ENCODE measurements at places on chromosomes 5 and 9.

GRCh38 chr9:100714372-100715099 is 136.7 kb downstream of the CAVIN4 start:
- peak; percentile 9 for DNase-seq

- DNase-seq: no peak
Measured at GRCh38 chr5:14347522-14347921, 204.4 kb downstream of the TRIO start.

- no peak for DNase-seq
Measured at GRCh38 chr5:9174446-9174845, 371.4 kb downstream of the SEMA5A start.

GRCh38 chr5:135439231-135440205 is 7.6 kb downstream of the DCANP1 start:
- no peak for DNase-seq

- no peak for DNase-seq
Measured at GRCh38 chr5:142358121-142358520, 33.3 kb upstream of the SPRY4 start.

- DNase-seq: no peak
Measured at GRCh38 chr5:173910215-173910614, 22.1 kb downstream of the CPEB4 start.

DNA sequence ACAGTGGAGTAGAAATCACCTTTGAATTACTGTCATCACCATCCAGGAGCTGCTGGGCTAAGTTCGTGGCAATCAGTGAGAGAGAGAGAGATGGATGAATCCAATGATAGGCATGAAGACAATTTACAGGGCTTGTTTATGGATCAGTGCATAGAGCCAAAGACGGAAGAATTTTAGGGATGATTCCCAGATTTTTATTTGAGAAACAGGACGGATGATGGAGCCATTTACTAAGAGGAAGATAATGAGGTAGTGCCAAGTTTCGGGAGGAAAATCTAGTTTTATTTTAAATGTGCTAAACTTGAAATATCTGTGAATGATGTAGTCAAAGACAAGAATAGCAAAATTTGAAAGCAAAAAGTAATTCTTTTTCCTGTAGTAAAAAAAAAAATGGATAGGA is 394.2 kb upstream of the PAPPA start:
- no peak for DNase-seq

All from CD4-positive, alpha-beta T cell treated with Interleukin-6 at 100 ng/mL for 8 hours (primary cell).